Caki2 (cell line): ENCODE measurements at places on chromosomes 3 and 15. TPM values are rescaled to one million over a fixed set of nuclear protein-coding genes. Genes with fewer than 3 reads are reported as not detected.
A peak's percentile ranks its signal among the peaks of the same experiment; 100 is the strongest.

- no peak for DNase-seq
Observed at GRCh38 chr3:135922903-135923250, 42.7 kb upstream of the PPP2R3A start.

DNA sequence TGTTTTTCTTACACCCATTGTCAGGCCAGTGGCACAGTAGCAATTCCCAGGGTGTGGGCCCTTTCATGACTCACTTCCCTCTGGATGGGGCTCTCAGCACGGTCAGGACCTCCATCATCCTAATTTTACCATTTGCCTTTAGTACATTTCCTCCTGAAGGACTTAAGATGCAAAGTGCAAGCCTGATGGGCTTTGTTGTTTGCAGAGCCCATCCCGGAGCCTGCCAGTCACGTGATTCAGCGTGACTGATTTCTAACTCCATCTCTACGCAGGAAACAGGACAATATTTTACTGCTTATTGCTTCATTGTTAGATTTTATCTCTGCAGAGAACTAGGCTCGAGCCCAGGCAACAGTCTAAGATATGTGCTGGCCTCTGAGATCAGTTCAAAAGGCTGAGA is 223.7 kb downstream of the PDZRN3 start:
- no peak for DNase-seq

DNA sequence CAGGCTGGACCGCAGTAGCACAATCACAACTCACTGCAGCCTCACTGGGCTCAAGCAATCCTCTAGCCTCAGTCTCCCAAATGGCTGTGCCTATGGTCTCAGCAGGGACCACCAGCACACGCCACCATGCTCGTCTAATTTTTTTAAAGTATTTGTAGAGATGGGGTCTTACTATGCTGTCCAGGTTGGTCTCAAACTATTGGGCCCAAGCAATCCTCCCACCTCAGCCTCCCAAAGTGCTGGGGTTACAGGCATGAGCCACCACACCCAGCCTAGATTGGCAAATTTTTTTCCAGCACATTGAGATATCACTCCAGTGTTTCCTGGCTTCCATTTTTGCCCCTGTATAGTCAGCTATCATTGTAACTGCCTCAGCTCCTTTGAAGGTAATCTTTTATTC is 18.3 kb downstream of the TBC1D5 start:
- DNase-seq: no peak

GRCh38 chr3:195450731-195451229 is 8.0 kb upstream of the ACAP2 start:
- DNase-seq: no peak

DNA sequence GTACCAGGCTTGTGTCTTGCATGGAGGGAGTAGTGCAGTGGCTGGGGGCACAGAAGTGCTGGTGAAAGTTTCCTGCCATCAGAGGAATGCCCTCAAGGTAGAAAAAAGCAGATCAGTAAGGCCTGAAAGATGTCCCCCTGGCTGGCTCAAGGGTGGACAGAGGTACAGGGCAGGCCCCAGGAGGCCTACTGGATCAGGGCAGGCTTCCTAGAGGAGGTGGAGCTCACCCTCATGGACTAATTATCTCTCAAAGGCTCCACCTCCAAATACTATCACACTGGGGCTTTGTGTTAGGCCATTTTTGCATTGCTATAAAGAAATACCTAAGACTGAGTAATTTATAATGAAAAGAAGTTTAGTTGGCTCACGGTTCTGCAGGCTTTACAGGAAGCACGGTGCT is 7.8 kb downstream of the SPSB4 start:
- DNase-seq: no peak

Gene P2RY12
- total RNA-seq: not detected in 2 replicates

Gene TTLL13
- total RNA-seq: 0.07 and 4.3 TPM in 2 replicates

GRCh38 chr15:74816624-74817369 is 4.2 kb downstream of the LMAN1L start:
- DNase-seq: no peak

GRCh38 chr3:106381286-106381938 is 512.6 kb upstream of the CBLB start:
- DNase-seq: no peak

Gene SPTBN5
- total RNA-seq: not detected in 2 replicates

DNA sequence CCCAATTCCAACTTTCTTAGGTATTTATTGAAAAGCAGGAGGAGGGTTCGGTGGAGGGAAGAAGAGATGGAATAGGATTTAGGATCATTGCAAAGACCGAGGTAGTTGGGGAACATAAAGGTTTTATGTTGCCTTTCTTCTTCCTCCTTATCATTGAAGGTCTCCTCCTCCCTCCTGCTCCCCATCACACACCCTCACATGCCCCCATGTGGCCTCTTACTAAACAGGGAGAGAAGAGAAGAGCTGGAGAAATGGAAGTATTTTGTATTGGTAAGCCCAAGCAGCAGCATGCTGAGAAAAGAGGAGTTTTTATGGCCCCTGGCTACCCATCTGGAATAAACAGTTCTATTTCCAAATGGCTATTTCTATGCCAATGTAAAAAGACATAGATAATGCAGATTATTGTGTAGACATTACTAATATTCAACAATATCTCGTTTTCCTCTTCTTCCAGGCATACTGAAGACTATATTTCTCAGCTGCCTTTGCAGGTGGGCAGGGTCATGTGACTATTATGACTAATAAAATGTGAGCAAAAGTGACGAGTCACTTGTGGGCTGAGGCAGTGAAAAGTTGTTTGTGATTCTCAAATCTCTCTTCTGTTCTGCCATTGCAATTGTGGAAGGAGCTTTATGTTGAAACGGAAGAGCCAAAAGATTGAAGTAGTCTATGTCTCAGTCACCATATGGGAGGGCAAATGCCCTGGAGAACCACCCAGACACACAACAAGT is 5.2 kb upstream of the GPR176 start:
- peak; percentile 20 for DNase-seq

Gene GRM2
- not detected in 2 replicates for total RNA-seq

- no peak for DNase-seq
Observed at GRCh38 chr15:27635916-27636315, 463.2 kb downstream of the OCA2 start.

Gene CHRM5
- not detected in 2 replicates for total RNA-seq

Gene LYZL4
- not detected in 2 replicates for total RNA-seq

GRCh38 chr15:41259546-41260189 is 28.6 kb downstream of the CHP1 start:
- no peak for DNase-seq

DNA sequence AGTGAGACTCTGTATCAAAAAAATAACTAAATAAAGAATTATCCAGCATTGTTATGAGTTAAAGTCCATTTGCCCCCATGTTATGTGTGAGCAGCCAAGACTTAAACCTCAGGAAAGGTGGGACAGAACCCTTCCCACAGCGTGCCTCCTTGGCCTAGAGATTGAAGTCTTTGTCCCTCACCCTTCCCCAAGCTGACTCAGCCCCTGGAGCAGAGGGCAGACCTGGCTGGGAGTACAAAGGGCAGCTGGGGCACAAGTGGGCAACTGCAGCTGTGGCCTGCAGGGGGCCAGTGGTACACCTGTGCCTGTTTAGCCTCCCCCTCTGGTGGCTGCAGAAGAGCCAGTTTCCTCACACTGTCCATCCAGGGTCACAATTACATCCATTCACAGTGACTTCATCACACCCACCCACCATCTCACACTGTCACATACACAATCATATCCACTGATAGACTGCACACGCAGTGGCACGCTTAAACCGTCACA is 940 bp upstream of the ACY1 start:
- DNase-seq: peak; percentile 80

Gene BNIP2
- 33.1 and 66.9 TPM in 2 replicates for total RNA-seq

GRCh38 chr3:172634948-172635347 is 75.9 kb downstream of the NCEH1 start:
- DNase-seq: no peak

Gene BOC
- 0.49 and 5.3 TPM in 2 replicates for total RNA-seq
